ENCODE measurements at places on chromosomes 1 and 21. TPM values are rescaled to one million over a fixed set of nuclear protein-coding genes. Genes with fewer than 3 reads are reported as not detected.

The KRTAP10-10 gene
- total RNA-seq: not detected

The ITLN2 gene
- 0.21 TPM for total RNA-seq

DNA sequence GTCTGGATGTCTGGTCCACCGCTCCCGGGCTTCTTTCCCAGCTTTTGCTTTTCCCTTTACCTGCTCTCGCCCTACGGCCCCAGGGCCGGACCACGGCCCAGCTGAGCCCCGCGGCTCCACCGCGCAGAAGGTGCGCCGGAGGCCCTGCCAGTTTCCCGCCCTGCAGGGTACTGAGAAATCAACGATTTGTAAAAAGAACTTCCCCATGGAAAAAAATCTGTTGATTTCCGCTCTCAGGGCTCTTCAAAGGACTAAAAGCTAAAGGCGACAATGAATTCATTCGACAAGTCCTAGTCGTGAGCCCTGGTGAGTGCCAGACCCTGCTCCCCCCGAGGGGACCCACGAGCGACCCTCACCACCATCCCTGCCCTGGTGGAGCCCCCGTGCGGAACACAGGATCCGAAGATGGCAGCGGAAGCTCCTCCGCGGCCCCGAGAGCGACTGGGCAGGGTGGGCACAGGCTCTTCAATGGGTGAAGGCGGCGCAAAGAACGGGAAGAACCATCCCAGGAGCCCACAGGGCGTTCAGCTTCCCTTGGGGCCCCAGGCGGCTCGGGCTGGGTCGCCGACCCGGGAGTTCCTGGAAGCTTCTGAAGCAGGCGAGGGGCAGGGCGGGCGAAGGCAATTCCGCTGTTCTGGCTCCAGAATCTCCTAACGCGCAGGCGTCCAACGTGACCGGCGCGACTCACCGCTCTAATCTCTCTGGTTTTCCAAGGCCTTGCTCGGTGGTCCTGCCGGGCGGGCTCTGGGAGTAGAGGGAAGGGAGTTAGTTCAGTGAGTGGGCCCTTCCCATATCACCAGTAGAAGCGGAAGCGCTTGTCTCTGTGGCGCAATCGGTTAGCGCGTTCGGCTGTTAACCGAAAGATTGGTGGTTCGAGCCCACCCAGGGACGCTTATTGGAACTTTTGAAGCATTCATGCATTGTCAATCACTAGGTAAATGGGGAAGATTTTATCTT lies 6.6 kb upstream of the RNU1-2 start:
- peak; percentile 87 for DNase-seq

- no peak for DNase-seq
Measured at GRCh38 chr1:201436969-201437368, 15.4 kb upstream of the TNNI1 start.

The LCE1A gene
- total RNA-seq: not detected
